Stimulated activated CD8-positive, alpha-beta memory T cell treated with anti-CD3 and anti-CD28 coated beads, Interleukin-15, amount 100 ng/mL, for 4 hours (primary cell): ENCODE measurements at places on chromosomes 16 and 17.

- DNase-seq, result no peak
Measured at GRCh38 chr17:32303781-32304288, 38.1 kb downstream of the C17orf75 start.

DNA sequence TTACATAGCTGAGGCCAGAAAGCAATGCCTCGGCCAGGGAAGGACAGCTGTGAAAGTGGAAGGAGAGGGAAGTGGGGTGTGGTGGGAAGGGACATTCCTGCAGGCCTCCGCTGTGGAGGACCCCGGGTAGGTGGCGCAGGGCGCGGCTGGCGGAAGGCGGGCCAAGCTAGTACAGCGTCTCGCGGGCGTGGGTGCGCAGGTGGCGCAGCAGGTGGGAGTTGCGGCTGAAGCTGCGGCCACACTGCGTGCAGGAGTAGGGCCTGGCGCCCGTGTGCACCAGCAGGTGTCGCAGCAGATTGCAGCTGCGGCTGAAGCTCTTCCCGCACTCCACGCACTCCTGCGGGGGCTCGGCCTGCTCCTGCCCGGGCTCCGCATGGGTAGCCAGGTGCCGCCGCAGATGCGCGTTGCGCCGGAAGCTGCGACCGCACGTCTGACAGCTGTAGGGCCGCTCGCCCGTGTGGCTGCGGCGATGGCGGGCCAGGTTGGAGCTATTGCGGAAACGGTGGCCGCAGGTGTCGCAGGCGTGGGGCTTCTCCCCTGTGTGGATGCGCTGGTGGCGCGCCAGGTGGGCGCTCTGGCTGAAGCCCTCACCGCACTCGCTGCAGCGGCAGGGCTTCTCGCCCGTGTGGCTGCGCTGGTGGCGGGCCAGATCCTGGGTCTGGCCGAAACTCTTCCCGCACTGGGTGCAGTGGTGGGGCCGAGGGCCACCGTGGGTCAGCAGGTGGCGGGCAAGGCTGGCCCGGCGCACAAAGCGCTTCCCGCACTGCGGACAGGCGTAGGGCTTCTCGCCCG lies 10.0 kb downstream of the ZSCAN10 start:
- DNase-seq, result no peak

GRCh38 chr16:30662449-30662848 lies 4.2 kb downstream of the FBRS start:
- no peak for DNase-seq

- no peak for DNase-seq
Measured at GRCh38 chr17:54745862-54746261, 154.8 kb upstream of the TOM1L1 start.

GRCh38 chr16:26118575-26118974 lies 426.8 kb downstream of the HS3ST4 start:
- DNase-seq, result no peak

DNA sequence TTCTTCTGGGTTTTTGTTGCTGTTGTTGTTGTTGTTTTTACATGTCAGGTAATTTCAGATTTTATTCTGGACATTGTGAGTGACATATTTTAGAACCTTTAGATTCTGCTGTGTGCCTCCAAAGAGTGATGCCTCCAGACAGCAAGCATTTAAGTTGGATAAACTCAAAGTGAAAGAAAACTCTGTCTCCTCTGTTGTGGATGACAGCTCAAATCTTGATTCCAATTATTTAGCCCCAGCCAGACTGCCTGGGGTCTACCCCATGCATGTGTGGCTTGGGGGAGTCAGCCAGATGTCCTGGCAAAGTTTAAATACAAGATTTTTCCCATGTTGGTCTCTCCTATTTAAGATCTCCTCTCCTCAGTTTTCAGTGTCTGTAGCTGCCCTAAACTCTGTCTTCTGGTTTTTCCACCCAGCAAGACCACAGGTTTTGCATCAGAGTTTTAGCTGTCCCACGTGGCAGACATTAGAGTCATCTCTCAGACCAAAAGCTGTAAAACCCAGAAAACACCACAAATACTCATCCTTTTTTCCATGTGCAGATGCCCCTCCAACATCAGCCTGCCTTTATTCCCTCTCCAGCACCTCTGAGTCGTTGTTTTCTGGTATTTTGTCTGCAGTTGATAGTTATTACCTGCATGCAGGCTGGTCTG lies 19.4 kb upstream of the ZNF469 start:
- DNase-seq, result no peak

GRCh38 chr17:62388856-62389255 lies 8.5 kb downstream of the EFCAB3 start:
- DNase-seq, result no peak

DNA sequence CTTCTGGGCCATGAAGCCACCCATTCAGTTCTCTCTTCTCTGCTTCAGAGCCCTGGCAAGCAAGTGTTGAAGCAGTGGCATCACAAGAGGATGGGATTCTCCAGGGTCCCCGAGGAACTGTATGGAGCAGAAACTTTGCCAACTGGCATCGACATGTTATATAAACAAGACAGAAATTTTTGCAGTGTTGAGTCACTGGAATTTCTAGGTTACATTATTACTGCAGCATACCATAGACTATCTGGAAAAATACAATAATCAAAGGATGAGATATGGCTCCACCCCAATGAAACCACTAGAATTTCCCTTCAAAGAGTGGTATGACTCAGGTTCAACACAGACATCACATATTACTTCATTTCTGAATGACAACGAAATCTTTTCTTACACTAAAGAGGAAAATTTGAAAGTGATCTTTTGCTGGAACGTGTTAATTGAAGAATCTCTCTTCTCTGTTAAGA lies 343.0 kb upstream of the DYNLRB2 start:
- DNase-seq, result no peak

GRCh38 chr16:24737391-24737871 lies 8.0 kb downstream of the TNRC6A start:
- no peak for DNase-seq

DNA sequence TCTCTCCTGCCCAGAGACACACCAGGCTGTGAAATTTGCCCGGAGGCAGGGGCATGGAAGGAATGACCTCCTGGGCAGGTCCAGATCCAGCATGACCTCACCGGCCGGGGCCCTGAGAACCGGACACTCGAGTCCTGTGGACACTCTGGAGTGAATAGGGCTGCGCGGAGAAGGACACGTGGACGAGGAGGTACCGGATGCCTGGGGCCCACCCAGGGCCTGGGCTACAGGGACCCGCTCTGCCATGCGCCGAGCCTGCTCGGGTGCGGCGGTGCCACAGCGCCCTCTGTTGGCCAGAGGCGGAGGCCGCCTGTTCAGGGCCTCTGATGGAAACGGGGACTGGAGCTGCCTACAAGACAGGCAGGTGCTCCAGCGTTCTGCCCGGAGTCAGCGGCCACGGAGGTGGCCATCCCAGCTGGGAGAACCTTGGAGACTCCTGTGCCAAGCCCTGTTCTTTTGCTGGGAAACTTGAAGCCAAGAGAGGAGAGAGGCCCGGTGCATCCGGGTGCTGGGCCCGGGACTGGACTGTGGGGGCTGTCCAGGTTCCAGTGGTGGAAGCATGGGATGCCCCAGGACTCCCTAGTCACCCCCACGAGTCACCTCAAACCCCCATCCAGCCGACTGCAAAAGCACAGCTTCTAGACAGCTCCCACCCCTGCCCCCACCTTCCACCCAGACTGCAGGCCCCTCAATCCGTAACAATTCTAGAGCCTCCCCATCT lies 19.3 kb upstream of the NXPH3 start:
- DNase-seq, result peak; percentile 66

DNA sequence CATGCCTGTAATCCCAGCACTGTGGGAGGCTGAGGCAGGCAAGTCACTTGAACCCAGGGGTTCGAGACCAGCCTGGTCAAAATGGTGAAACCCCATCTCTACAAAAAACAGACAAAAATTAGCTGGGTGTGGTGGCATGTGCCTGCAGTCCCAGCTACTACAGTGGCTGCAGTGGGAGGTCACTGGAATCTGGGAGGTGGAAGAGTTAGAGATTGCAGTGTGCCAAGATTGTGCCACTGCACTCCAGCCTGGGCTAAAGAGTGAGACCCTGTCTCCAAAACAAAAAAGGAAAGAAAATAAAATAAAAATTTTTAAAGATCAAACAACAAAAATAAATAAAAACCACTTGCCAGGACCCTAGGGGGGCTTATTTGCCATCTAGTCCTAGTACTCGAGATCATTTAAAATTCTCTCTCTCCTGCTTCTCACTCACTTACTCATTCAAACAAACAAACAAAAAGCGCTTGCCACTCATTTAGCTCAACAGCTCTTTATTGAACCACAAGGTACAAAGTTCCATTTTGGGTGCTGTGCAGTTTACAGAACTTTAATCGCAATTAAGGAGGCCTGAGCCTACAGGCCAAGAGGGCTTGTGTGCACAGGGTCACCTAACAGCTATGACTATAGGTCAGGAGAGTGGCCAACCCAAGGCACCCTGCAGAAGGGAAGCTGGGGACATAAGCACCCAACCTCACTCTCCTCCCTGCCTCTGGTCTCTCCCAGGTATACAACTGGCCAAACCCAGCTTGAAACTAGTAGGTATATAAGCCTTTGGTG lies 4.4 kb downstream of the CHD9NB start:
- no peak for DNase-seq

DNA sequence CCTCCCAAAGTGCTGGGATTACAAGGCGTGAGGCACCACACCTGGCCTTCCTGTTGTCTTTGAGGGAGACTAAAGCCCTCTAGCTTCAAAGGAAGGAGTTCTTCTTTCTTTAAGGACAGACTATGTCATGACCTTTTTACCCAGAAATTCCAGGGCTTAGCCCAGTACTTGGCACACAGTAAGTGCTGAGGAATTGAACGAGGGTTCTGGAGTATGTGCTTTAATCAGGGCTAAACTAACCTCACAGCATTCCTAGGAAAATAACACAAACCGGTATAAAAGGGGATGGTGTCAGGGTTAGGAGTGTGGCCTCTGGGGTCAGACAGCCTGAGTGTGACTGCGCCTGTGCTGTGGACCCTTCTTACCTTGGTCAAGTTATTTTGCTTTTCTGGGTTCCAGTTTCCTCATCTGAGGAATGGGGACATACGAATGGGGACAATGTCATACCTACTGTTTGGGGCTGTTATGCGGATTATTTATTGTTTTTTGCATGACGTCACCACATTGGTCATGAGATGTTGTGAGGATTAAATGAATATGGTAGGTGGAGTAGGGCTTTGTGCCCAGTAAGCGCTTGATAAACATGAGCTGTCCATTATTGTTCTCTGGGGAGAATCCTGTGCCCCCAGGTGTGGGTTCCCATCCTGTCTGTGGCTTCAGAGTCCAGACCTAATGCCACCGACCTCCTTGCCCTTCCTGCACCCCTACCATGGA lies 21.9 kb downstream of the KSR1 start:
- DNase-seq, result no peak

- no peak for DNase-seq
Measured at GRCh38 chr16:80932708-80933095, 74.0 kb downstream of the CMC2 start.

GRCh38 chr17:39082482-39082881 lies 69.0 kb downstream of the PLXDC1 start:
- no peak for DNase-seq

DNA sequence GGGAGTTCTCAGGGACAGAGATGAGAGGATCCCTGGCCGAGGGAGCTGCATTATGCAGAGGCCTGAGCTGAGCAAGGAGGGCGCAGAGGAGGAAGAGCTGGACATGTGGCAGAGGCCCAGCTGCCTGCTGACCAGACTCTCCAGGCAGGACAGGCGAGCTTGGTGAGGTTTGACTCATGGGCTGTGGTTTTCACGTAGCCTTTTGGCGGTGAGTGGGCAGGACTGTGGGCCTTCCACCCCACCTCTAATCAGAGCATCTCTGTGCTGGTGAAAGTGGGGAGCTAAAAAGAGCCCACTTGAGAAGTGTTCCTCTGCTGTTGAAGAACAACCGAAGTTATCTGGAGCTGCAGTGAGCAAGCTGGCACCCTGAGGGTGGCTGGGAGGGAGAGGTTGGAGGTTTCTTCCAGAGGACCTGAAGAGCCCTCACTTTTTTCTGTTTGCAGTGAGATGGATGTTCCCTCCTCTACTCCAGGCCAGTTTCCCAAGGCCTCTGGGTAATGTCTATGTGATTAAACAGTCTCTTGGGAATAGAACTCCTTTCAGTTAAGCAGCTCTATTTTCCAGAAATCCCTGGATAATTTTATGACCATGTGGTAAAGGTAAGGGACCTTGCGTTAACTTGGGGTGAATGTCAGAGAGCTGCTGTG lies 11.9 kb downstream of the EPN2 start:
- no peak for DNase-seq

GRCh38 chr17:1083451-1084187 lies 86.7 kb downstream of the TIMM22 start:
- no peak for DNase-seq

DNA sequence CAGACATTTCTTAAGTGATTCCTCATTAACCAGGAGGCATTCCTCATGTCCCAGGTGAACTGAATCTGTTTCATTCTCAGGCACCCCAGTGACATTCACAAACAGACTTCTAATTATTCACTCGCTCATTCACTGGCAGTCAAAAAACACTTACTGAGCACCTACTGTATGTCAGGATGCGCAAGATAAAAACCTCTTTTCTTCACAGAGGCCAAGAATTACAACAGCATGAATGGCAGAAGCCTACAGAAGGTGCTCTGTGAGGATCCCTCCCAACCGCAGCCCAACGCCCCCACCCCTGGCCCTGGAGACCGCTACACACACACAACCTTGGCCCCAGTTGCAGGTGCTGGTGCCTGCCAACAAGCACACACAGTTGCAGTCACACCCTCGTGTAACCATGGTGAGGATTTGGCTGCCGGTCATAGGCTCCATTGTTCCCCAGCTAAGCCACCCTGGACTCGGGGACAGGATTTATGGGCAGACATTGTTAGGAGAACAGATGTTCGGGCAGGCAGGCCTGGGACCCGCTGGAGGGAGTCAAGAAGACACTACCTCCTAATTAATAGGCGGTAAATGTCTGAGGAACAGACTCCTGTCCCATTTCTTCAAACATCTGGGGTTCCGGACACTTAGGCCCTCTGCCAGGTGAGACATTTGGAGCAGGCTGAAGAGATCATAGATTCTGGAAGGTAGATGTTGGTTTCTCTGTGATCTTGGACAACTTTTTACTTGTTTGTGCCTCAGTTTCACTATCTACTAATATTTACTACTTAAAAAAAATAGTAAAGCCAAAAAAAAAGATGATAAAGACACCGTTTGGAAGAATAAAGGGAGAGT lies 43.2 kb downstream of the CUEDC1 start:
- no peak for DNase-seq

DNA sequence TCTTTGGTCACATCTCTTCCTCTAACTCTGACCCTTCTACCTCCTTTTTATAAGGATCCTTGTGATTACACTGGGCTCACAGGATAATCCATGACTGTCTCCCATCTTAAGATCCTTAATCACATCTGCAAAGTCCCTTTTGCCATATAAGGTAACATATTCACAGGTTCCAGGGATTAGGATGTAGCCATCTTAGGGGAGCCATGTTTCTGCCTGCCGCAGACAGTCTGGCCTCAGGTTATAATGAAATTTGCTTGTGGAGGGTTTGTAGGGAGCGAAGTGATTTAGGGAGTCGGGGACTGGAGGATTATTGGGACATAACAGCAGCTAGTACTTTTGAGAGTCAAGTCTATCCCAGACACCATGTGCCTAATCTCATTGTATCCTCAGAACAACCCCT lies 7.7 kb downstream of the EEF2K start:
- no peak for DNase-seq

GRCh38 chr16:3510416-3510815 lies 9.6 kb downstream of the CLUAP1 start:
- DNase-seq, result no peak

- no peak for DNase-seq
Measured at GRCh38 chr17:81428948-81429774, 33.9 kb downstream of the BAHCC1 start.
